ELR (cell line): ENCODE measurements at places on chromosomes 13 and 19.
A peak's percentile ranks its signal among the peaks of the same experiment; 100 is the strongest.

DNA sequence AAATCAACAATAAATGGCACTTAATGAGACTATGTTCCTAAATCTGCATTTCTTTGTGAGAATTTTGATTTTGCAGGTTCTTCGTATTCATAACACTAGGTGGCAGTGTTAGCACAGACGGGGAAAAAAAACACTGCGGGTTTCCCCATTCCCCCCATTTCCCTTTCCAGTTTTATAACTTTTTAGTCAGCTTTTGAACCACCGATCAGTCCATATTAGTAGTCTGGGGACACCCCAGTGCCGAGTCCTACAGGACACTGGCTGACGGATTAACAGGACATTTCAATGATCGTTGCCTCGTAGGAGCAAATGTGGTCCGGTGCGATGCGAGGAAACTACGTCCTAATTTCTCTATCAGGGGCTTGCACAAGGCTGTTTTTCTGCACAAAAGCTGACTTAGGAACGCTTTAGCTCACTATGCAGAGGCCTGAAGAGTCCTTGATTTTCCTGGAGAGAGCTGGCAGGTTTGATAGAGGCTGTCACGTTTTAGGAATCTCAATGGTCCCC is 234.3 kb downstream of the LMO7 start:
- DNase-seq = peak; percentile 58

- peak; percentile 39 for DNase-seq
Observed at GRCh38 chr13:31675440-31675953, 63.8 kb upstream of the RXFP2 start.

GRCh38 chr19:23823952-23824389 is 65.3 kb upstream of the ZNF681 start:
- DNase-seq = peak; percentile 52

DNA sequence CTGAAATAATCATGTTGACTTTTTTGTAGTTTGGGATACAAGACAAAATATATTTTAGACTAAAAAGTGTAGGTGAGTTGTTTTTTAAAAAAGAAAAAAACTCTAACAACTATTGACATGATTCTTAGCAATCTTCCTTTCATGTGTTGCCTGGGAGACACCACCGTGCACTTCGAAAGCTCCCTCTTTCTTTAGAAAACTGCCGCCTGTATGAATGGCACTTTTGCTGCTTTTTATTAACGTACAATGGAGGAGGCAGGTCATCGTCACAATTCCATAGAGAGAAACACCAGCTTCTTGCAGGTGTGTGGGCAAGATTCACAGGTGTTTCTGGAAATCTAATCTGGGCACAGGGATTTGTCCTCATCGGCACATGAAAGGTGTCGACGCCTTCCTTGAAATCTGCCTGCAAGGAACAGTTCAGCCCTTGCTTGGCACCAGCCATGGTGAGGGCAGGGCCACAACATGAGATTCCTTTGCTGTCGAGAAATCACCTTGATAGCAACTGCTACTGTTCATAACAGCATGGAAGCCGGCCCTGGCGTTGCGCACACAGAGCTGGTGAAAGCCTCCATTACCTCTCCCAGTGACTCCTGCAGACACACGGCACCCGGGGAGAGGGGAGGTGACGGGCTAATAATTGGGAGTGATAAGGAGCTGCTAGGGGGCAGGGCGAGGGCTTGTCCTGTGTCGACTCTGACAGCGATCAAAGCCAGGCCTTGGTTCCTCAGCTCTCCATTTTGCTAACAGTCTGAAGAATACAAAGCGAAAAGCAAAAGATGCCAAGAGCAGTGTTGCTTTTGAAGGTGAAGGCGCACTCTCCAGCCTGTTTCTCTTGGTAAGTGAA is 66.5 kb downstream of the EFNB2 start:
- DNase-seq = no peak

- DNase-seq = no peak
Observed at GRCh38 chr19:46225558-46226004, 4.0 kb upstream of the IGFL1 start.

DNA sequence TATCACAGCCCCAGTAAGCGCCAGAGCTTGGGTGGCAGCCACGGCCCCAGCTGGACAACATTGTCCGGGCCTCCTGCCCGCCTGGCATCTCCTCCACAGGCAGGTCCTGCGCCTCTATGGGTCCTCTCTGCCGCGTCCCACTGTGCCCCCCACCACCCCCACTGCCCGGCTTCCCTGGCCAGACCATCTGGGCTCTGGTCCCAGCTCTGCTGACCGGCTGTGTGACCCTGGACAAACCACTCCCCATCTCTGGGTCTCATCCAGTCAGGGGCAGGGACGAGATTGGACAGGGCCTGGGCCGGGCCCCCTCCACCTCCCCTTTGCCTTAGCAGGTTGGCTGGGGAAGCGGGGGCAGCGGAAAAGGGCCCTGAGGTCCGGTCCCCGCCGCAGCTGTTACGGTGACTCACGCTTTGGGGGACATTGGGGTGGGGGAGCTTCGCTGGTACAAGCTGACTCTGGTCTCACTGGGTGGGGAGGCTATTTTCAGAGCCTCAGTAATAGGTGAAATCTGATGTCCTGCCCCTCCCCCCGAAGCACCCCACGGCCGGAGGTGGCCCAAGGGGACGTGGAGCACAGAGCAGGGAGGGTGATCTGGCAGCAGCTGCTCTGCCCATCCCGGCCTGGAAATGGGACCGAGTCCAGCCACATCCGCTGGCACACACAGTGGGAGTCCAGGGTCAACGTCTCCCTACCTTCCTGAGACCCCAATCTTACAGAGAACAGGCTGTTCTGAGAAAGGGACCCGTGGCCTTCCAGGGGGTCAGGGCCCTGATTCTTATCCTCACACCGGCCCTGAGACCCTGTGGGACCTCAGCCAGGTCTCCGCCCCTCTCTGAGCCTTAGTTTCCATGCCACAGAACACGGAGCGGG is 9.1 kb downstream of the NFIC start:
- DNase-seq = peak; percentile 37

- no peak for DNase-seq
Observed at GRCh38 chr19:5078666-5079065, 109.8 kb downstream of the KDM4B start.

- DNase-seq = no peak
Observed at GRCh38 chr13:46546084-46546768, 6.7 kb upstream of the LRCH1 start.

GRCh38 chr19:3959766-3960131 is 11.2 kb downstream of the DAPK3 start:
- DNase-seq = no peak

GRCh38 chr19:47483800-47484690 is at the start of gene KPTN:
TSS of gene KPTN (minus strand) at chr19:47484219. CDS start at chr19:47484160, 59 bp downstream.
- peak; percentile 91 for DNase-seq

GRCh38 chr19:2488942-2489731 is 13.2 kb downstream of the GADD45B start:
- DNase-seq = peak; percentile 50

DNA sequence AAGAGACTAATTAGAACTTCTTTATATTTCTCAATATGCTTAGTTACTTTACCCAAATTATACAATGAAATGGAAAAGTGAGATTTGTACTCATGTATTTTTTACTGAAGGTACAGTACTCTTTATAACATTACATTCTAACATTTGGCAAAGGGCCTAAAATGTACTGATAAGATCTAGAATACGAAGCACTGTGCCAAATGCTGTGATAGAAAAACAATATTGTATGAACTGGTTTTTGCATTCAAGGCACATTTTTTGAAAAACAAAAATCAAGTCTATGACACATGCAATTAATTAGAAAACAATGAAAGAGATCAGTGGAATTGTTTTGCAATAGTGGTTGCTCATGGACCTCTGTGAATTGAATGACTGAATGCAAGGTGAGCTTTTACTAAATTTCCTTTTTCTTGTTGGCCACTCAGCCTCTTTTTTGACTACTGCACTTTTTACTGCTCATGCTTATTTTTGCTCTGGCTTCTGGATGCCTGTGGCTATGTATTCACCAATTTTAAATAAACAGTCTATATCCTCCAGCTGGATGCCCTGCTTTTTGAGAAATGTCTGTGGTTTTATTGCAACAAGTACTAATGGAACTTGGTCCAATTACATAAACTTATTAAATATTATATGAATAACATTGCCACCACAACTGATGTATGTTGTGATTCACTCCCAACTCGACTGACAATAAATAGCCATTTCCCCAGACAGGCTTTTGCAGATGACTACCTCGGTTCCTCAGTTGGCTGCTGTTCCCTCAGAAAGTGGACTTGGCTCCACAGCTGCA is 41.4 kb upstream of the OBI1 start:
- DNase-seq = peak; percentile 26

DNA sequence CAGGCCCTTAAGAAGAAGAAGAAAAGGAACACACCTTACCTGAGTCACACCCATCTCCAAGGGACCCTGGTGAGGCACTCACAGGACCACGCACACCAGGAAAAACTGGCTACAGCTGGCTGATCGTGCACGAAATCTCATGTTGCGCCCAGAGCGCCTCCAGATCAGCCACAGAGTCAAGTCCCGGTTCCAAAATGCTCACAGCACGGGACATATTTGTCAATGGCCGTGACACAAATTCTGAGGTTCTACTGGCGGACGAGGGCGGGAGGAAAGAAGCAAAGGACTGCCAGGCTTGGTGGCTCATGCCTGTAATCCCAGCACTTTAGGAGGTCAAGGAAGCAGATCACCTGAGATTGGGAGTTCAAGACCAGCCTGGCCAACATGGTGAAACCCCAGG is 21.5 kb downstream of the SH3GL1 start:
- no peak for DNase-seq

DNA sequence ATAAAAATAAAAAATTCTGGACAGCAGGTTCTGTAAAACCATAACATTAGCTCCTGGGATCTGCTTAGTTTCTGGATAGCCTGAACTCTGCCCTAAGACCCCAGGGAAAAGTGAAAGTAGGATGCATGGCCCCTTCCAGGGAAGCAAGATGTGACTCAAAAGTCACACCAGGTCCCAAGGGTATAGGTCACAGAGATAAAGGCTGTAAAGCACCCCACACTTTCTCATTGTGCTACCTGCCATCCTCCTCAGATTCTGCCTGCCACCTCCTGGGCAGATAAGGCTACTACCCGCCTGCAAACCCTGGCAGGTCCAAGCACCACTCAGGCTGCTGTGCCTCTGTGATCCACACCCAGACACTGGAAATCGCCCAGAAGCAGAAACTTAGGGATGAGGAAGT is 20.6 kb downstream of the FFAR2 start:
- peak; percentile 43 for DNase-seq

DNA sequence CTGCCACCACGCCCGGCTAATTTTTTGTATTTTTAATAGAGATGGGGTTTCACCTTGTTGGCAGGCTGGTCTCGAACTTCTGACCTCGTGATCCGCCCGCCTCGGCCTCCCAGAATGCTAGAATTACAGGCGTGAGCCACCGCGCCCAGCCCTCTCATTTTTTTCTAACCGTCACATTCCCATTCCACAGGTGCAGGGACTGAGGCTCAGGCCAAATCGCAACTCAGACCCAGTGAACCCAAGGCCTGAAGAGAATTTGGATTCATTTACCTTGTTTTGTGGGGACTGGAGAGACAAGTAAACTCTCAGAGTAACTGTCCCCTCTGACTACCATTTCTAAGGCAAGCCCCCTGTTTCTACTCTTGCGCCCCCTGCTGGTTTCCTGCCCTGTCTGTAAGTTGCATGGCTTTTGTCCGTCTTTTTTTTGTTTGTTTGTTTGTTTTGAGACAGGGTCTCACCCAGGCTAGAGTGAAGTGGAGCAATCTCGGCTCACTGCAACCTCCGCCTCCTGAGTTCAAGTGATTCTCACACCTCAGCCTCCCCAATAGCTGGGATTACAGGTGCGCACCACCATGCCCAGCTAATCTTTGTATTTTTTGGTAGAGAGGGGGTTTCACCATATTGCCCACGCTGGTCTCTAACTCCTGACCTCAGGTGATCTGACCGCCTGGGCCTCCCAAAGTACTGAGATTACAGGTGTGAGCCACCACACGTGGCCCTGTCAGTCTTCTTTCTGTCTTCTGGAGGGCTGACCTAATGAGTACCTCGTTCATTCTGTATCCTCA is 2.3 kb upstream of the STRN4 start:
- peak; percentile 79 for DNase-seq

DNA sequence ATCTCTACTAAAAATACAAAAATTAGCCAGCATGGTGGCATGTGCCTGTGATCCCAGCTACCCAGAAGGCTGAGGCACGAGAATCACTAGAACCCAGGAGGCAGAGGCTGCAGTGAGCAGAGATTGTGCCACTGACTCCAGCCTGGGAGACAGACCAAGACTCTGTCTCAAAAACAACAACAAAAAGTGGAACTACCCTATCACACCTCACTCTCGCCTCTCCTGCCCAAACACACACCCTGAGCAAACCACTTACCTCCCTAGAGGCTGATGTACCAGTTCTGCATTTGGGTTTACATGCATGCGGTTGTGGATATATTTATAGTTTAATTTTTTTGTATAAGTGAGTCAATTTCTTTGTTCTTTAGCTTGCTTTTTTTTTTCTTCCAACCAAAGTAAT is 7.7 kb upstream of the PTOV1 start:
- DNase-seq = no peak

GRCh38 chr13:113422807-113423519 is 30.3 kb downstream of the ADPRHL1 start:
- DNase-seq = no peak
